Upper lobe of left lung (tissue), 6 donors: ENCODE measurements at places on chromosomes 2 and 18. TPM values are rescaled to one million over a fixed set of nuclear protein-coding genes. Genes with fewer than 3 reads are reported as not detected.

The LRRC30 gene
- not detected for total RNA-seq

The CAPN14 gene
- total RNA-seq, result 0.15 TPM

DNA sequence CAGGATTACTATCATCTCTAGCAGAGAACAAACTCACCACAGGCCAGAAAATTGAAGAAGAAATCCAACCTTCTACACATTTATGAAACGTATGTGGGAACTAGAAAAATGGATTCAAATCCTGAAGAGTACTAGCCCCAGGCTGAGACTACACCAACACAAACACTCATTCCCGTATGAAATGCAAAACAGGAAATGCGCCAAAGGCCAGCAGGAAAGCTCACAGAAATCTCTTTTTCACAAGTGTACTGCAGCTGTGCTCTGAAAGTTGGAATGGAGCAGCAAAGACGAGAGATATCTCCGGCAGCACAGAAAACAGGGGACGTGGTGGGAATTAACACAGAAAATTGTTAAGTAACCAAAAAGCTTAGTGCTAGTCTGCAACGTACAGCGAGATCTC lies 913.5 kb downstream of the TDRD15 start:
- H3K4me1 ChIP-seq, result no peaks in the 10 kb centered on the region
- no peak overlapping the region for H3K27ac ChIP-seq
- DNase-seq, result no peak
- no peaks in the 10 kb centered on the region for H3K36me3 ChIP-seq
- no peak overlapping the region for H3K4me3 ChIP-seq

DNA sequence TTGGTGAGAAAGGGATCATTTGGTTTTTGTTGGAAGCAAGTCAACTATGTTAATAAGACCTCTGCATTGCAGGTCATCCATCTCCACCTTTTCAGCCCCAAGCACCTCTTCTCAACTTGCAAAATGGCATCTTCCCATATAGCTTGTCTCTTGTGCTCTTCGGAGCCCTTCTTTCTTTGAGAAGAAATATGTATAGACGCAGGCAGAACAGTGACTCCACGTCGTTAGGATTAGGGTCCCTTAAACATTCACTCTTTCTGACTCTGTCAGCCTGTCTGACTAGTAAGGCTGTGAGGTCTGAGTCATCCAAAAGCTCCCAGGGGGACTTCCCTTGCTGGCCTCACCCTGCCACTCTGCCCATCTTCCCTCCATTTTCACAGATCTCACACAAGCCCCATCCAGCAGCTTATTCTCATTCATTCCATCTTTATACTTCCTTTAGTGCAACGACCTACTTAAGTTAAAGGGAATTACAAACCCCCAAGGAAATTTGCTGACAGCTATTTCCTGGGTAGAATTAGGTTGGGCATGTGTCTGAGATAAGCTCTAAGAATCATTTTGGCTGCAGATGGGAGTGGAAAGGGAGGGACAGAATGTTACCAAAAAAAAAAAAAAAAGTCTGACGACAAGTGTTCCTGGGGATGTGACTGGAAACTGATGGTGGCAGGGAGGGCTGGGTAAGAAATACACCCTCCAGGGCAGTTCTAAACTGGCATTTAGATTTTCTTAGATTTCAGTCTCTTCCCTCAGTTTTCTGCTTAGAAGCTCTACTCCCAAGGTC lies 37.7 kb upstream of the MEX3C start:
- no peaks in the 10 kb centered on the region for H3K36me3 ChIP-seq
- no peak for DNase-seq
- H3K27me3 ChIP-seq, result no peaks in the 10 kb centered on the region
- H3K4me1 ChIP-seq, result no peaks in the 10 kb centered on the region
- no peak overlapping the region for H3K27ac ChIP-seq
- no peak overlapping the region for H3K4me3 ChIP-seq
